ENCODE measurements at places on chromosomes 6 and 20.

- DNase-seq: no peak
These were observed 1.1 kb upstream of the TGM2 start for GRCh38 chr20:38165966-38166702.

DNA sequence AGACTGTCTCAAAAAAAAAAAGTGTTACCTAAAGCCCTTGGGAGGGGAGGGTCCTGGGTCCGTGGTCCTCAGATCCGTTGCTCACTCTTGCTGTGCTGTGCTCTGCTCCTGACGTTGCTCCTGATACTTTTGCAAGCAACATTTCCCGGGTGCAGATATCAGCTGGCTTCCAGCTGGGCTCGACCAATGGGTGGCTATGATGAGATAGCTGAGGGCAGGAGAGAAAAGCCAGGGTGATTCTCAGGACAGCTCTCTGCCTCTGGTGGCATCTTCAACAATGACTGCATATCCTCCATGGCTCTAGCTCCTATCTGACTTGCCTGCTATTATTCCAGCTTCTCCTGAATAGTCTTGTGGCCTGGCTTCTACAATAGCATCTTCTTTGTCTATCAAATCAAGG is 134.5 kb downstream of the RPS12 start:
- DNase-seq: no peak

DNA sequence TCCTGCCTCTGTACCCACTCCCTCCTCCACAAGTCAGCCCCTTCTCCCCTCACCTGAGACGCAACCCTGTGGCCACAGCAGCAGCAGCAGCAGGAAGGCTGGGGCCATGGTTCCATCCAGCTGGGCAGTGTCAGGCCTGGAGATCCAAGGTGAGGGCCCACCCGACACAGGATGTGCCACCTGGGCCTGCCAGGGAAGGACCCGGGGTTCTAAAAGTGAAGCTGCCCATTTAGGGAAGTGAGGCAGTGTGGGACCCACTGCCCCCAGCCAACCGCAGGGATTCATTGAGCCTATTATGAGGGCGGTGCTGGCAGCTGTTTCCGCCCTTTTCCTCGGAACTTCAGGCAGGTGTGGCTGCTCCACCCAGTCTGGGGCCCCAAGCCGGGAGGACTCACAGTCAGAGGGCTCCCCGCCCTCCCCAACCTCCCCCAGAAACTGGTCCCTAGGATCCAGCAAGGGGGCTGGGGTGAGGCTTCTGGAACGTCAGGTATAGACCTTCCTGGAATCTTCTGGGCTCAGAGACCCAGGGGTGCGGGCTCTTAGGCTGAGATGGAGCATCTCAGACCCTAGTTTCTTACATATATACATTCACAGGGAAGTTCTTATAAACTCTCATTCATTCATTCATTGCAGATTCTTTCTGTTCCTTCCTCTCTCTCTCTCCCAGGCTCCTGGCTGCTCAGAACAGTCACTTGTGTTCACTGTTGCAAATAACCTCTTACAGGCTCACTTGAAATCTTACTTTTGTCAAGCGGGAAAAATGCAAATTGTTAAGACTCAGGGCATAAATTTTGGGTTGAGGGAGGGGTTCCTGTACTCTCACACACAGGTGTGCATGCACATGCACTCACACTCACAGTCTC is at the start of gene TREML2:
TREML2 (minus strand) TSS at position 249 of the 863 bp plus-strand sequence; CDS start at position 108, 141 bp downstream.
- no peak for DNase-seq

- no peak for DNase-seq
These were observed 58.3 kb downstream of the IPCEF1 start for GRCh38 chr6:154298297-154298696.

DNA sequence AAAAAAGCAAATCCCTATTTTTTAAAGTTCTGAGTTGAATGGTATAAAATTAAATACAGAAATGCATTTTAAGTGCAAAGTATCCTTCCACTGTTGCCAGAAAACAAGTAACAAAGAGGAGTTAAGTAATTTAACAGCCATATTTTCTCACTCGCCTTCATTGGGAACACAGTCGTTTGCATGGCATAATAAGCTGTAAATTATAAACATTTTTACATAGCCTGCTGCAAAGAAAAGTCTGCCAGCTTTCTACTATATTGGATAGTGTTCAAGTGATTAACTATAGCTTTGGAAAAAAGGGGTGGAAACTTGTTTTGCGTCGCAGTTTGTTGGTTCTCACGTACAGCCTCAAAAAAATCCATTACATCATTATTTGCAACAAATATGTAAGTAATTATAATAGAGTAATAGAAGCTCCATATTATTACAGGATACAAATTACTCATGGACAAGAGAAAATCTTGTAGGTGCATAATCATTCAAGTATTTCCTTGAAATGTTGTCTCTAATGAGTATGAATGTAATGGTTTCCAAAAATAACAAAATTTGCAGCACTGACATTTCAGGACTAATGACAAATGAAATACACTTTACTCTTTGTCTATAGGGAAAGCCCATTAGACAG is 139.3 kb downstream of the PDSS2 start:
- DNase-seq: no peak

DNA sequence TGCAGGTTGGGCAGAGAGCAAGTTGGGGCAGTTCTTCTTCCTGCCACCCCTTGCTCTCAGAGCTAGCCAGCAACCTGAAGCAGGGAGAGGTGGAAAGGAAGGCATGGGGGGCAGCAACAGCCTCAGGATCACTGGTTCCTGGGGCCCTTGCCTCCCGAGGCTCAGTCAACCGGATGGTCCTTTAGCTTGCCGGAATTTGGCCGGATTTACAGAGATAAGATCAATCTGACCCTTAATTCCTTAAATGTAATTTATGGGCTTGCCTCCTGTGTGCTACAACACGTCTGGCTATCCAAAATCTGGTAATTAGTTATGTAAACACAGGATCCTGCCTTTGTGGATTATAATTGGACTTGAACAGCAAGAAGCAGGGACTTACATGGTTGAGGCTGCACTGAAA is 19.5 kb upstream of the TCP11 start:
- no peak for DNase-seq

GRCh38 chr6:150719099-150719766 is 119.5 kb downstream of the PLEKHG1 start:
- DNase-seq: peak; percentile 45

DNA sequence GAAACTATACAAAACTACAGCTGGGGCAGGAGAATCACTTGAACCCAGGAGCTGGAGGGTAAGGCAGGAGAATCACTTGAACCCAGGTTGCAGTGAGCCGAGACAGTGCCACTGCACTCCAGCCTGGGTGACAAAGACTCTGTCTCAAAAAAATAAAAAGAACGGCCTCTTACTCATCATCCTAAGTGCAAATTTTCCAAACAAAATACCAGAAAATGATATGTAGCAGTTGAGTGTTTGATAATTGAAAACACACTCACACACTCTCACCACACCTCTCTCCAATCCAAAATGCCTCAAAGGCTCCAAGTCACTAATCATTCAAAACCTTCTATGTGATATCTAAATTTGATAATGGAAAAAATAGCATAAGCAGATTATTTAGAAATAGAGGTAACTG is 198.6 kb upstream of the SHLD1 start:
- DNase-seq: no peak

DNA sequence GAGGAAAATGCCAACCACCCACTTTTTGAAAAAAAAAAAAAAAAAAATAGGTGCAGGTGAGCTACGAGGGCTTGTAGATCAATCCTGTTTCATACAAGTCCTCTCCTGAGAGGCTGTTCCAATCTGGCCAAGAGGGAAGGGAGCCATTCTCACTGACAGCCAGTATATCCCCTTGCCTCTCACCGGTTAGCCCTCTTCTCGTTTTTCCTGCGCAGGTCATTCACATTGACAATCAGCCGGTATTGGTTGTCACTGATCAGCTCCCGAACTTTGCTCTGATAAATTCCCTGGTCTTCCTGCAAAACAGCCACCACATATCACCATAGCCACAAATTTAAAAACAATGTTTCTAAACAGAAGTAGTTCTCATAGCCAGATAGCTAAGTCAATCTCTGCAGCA is 1.4 kb downstream of the MCM3 start:
- no peak for DNase-seq

GRCh38 chr20:50528129-50528528 is 17.9 kb downstream of the PTPN1 start:
- no peak for DNase-seq

DNA sequence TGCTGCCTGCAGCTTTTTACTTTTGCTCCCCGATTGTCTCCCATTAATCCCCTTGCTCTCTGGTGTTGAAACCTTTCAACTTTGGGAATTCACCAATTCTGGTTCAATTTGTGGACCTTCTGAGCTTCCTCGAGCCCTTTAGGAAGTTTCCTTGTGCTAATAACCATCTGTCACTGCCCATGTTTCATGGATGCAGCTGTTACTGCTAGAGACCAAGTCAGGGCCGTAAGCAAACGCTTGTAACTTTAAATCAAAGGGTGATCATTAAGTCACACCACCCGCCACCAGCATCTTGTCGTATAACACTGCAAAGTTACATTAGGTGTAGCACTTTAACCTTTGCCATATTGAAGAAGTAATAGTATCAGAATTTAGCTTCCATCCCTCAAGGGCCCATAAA is 268.3 kb upstream of the SASH1 start:
- no peak for DNase-seq

DNA sequence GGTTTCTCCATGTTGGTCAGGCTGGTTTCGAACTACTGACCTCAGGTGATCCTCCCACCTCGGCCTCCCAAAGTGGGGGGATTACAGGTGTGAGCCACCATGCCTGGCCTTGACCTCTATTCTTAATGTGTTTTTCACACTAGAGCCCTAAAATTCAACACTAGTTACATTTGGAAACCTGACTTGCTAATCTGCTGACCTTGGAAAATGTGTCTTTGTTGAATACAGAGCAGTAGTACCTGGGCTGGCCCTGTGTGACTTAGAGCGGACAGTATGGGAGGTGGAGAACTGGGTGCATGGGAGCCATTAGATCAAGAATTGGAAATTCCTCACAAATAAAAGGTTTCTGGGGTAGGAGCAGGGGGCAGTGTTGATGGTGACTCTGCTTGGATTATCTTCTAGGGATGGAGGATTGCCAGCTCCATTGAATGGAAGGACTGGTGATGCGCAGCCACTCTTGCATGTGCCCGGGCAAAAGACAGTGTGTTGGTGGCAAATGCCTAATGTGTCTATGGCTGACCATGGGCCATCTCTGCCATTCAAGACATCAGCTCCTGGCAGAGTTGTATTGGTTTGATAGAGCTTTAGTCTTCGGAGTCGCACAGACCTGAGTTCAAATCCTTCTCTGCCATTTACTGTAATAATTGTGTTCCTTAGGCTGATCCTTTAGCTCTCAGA is 53.4 kb downstream of the RALY start:
- DNase-seq: no peak

All from NCI-H345 (cell line).